ENCODE measurements at places on chromosomes 3 and 15.

DNA sequence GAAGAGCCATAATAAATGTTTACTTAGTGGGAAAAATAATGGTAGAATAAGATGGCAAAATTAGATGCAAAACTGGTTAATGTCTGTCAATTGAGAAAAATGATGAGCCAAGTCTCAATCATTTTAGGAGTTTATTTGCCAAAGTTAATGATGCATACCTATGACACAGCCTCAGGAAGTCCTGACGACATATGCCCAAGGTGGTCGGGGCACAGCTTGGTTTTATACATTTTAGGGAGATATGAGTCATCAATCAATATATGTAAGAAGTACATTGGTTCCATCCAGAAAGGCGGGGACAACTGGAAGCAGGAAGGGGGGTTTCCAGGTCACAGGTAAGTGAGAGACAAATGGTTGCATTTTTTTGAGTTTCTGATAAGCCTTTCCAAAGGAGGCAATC, 31.5 kb downstream of the CLEC3B start:
- no peak for DNase-seq

GRCh38 chr3:51275111-51275805, 109.8 kb upstream of the MANF start:
- no peak for DNase-seq

DNA sequence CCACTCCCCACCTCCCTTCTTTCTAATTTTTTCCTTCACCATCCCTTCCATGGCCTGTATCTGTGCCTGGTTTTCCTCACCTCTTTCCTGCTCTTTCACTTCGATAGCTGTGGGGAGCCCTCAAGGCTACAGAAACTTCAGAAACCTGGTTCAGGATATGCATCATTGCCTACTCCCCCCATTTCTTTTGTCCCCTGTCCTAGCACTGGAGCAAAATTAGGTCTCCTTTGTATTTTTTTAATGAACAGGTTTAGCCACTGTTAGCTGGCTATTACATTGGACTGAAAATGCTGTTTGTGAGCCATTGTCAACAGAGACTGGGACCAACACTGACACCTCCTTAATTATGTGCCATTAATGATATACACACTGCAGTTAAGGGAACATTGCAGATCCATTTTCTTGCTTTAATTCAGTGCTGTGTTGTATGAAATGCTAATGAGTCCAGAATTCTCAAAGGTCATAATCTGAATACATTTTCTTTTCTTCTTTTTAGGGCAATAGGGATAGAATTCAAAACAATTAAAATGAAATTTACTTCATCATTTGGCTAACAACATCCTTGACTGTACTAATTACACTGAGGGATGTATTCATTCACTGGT, 138.6 kb downstream of the PDCD6IP start:
- DNase-seq: no peak

GRCh38 chr3:160945336-160945735, 159.8 kb downstream of the B3GALNT1 start:
- DNase-seq: no peak

- DNase-seq: no peak
Observed at GRCh38 chr3:98731720-98732285, 31.3 kb upstream of the ST3GAL6 start.

DNA sequence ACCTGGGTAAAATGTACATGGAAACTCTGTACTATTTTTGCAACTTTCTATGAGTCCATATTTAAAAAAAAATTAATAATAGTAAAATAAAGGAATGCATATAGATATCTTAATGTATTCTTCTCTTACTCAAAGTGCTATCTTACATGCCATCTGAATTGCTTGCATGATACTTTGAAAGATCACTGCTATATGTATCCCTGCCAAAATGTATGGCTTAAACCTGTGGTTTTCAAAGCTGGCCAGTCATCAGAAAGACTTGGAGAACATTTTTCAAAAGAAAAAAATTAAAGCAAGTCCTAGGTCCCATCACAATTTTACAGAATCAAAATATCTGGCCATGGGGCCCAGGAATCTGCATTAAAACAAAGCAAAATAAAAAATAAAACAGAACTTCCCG, 262.1 kb downstream of the LPP start:
- DNase-seq: no peak

- no peak for DNase-seq
Observed at GRCh38 chr15:62823561-62823960, 219.0 kb upstream of the TPM1 start.

GRCh38 chr15:88838667-88839066, 35.4 kb downstream of the ACAN start:
- no peak for DNase-seq

GRCh38 chr3:183518491-183519251, 36.8 kb downstream of the KLHL6 start:
- no peak for DNase-seq

DNA sequence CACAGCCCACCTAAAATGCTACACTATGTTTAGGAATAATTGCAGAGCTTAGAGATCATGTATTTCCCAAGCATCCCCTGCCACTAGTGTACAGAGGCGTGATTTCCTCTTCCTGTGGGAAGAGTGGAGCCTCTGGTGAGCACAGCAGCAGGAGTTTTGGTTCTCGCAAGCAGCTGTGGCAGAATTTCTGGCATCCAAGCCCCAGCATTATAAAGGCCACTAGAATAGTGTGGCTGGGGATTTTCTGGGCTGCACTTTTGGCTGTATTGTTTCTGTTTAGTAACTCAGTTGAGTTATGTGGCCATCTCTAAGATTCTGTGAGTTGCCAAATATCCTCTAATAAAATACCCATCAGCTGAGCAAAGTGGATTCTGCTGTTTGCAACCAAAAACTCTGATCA, 64.7 kb downstream of the GPR176 start:
- no peak for DNase-seq

DNA sequence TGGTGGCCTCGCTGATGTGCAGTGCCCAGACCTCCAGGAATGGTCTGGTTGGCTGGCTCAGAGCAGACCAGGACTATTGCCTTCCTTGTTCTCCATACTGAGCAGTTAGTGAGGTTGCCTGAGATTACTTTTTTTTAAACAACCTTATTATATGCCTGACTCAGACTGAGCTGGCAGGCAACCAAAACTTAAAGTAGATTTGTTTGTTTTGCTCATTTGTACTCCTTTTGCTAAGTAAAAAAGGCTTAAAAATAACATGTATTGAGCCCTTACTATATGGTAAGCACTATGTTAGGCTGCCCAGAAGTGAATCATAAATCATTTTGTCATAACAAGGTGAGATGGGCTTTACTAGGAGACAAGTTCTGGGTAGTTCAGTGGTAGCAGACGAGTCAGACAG, 92.4 kb downstream of the GHSR start:
- DNase-seq: no peak

GRCh38 chr15:83292317-83292716, 7.9 kb upstream of the BNC1 start:
- no peak for DNase-seq

DNA sequence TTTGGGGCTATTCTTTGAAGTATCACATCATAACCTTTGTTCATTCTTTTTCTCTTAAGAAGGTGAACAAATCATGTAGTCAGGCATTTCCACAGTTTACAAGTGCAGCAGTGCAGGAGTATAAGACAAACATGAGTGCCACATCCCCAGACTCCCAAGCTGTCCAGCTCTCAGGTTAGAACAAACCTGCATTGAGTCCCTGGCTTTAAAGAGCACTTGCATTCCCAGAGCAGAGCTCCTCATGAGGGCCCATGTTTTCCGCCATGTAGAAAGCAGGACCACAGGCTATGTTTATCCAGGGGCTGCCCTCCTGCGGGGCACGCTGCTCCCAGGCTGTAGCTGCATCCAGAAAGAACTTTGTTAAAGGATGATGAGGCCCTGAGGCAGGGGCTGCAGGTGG, 267.7 kb downstream of the TLE3 start:
- no peak for DNase-seq

DNA sequence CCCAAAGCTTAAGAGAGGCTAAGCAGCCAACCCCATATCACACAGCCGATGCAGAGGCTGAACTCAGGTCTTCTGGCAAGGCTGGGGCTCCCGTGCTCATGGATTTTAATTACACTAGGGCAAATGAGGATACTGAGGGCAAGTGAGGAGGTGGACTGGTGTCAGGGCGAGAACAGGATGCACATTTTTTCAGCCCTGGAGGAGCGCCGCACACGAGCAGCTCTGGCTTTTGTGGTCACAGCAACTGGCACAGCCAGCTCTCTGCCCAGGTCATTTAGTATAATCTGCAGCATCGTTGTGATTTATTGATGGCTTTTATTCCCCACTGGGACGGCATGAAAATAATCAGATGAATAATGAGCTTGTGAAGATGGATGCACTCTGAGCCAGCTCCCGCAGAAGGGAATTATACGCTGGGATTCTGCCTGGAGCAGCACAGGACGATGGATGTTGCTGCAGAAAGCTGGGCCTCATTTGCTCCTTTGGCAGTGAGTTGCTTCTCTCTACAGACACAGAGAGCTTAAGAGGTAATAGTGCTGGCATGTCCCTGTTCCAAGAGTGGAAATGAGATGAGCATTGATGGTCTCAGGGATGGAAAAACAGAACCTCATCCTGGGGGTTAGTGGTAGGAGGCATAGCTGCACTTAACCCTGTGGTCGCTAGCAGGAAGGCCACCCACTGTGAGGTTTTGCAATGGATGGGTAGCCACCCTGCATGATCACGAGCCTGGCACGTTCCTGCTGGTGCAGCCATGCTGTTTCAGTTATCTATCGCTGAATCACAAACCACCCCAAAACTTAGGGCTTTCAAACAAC, 135.4 kb downstream of the UACA start:
- DNase-seq: no peak

- no peak for DNase-seq
Observed at GRCh38 chr15:38695249-38696108, 130.9 kb upstream of the RASGRP1 start.

GRCh38 chr15:98134905-98135304, 174.4 kb downstream of the ARRDC4 start:
- no peak for DNase-seq

Data from cortex of kidney (tissue), 1 donor.